ENCODE measurements at places on chromosomes 12 and 14.

GRCh38 chr12:90974286-90974685 lies 19.3 kb upstream of the CCER1 start:
- DNase-seq = no peak

- no peak for DNase-seq
These were observed 21.4 kb downstream of the ITPK1 start for GRCh38 chr14:93094121-93094918.

GRCh38 chr12:101909646-101910045 lies 32.3 kb downstream of the DRAM1 start:
- no peak for DNase-seq

DNA sequence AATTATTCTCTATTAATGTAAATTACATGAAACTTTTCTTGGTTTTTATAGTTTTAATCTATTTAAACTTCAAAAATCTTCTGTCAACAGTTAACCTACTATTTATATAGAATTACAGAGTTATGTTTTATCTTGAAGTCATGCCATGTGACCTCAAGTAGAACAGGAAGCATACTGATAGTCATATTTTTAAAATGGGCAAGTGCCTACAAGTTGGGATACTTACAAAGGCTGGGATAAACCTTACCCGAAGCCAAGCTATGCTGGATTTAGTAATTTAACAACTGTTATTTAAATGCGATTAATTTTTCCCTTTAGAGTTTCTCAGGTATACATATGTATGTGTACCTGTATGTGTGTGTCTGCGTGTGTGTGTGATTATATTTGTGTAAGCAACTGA lies 266.9 kb downstream of the RASSF9 start:
- DNase-seq = no peak

DNA sequence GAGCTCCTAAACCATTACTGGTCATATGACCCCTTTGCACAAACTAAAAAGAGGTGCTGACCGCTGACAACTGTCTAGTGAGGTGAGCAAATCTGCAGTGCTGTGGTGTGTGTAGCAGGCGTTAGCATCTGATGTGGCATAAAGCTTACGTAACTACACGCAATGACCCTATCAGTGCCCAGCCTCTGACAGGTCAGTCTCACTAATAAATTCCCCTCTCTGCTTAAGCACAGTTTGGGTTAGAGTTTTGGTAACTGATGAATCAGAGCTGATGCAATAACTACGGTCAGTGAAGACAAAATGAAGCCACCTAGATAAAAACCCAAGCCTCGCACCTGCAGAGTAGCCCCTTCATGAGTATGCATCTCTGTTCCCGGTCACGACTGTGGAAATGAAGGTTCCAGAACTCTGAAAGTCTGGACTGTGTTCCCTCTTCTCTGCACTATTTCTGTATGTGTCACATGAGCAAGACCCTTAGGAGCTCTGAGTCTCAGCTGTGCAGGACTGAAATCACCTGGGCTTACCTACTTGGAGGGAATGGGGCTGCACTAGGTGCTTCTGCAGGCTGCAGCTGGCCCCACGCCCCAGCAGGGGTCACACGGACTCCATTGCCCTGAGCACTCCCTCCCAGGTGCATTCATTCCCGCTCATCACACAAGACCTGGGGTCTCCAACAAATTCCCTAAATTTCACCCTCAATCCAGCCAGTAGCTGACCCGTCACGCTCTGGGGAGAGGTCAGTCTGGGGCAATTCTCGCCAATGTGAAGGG lies 54.4 kb downstream of the RIMBP2 start:
- no peak for DNase-seq

DNA sequence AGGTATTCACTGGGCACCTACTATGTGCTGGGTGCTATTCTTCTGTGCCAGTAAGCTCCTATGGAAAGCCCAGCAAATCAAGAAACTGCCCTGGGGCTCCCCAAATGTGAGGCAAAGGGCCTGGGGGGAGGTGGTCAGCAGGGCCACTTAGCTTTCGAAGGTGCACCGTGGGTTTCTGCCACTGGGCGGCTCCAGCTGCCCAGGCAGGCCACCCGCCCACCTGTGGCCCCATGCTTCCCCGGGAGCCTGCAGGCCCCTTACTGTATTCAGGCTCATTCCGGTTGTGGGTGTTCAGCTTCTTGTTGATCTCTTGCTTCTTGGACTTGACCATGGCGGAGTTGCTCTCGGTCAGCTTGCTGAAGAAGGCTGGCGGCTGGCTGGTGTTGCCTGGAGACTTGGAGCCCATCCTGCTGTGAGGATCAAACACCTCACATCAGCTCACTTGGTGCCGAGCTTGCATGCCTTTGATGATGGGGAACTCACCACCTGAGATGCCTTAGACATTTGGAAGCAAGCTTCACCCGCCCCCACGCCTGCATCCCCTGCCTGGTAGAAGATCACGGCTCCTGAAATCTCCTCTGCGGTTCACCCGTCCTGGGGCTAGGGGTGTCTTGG lies 37.3 kb downstream of the RFLNA start:
- no peak for DNase-seq

- DNase-seq = no peak
These were observed 5.3 kb downstream of the GYS2 start for GRCh38 chr12:21599143-21599999.

DNA sequence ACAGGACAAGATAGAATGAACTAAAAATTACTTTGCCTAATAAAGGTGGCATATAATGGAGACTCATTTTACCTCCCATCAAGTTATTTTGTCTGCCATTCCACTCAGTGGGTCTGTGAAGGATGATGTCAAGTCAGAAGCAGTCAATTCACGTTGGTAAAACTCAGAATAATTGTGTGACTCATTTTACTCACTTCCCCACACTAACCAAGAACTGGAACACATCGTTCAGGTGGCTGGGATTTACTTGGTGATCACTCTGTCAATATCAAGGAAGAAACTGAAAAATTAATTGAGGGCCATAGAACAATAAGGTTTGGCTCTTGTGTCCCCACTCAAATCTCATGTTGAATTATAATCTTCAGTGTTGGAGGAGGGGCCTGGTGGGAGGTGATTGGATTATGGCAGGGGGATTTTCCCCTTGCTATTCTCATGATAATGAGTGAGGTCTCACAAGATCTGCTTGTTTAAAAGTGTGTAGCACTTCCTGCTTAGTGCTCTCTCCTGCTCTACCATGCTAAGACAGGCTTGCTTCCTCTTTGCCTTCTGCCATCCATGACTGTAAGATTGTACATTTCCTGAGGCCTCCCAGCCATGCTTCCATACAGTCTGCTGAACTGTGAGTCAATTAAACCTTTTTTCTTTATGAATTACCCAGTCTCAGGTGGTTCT lies 35.7 kb upstream of the GTF2A1 start:
- no peak for DNase-seq

DNA sequence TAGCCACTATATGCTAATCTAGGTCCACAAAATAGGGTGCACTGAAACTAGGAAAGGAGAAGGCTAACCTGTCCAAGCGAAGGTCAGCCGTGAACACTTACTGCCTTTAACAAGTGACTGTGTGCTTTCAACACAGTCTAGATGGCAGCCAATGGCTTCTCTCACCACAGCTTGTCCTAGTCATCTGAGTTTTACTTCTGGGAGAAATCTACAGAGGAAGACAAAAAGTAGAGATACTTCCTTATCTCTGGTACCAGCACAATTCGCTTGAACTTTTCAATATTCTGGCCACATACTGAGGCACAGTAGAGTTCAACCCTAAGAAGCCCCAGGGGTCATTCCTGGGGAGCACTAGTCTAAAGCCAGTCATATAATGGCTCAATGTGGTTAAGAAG lies 176.9 kb downstream of the BTG1 start:
- DNase-seq = no peak

GRCh38 chr12:95674631-95675030 lies 115.9 kb downstream of the NTN4 start:
- no peak for DNase-seq

DNA sequence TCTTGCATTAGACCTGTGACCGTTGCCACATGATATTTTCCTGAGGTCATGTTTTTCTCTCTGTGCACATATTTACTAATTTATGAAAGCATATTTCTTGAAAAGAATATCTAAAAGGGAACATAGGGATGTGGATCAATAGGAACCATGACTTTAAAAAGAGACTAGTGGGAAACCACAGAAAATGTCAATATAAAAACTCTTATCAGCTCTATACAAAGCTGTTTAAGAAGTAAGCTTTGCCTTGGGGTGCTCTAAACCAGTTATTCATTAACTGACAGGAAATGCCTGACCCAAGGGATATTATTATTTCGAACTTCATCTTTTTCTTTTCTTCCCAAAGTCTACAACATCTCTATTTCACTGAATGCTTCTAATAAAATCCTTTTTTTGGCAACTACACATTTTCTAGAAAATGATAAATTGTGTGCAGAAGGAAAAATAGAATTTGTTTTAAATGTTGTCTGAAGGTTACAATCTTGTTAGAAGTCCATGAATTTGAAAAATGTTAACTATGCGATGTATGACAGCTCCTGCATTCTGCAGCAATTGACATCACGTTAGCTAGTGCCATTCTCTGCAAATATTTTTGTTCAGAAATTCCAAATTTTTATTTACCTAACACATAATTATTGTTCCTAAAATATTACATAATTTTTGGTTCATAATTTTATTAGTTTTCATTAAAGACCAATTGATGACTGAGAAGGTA lies 345.0 kb downstream of the SLC16A7 start:
- DNase-seq = no peak

DNA sequence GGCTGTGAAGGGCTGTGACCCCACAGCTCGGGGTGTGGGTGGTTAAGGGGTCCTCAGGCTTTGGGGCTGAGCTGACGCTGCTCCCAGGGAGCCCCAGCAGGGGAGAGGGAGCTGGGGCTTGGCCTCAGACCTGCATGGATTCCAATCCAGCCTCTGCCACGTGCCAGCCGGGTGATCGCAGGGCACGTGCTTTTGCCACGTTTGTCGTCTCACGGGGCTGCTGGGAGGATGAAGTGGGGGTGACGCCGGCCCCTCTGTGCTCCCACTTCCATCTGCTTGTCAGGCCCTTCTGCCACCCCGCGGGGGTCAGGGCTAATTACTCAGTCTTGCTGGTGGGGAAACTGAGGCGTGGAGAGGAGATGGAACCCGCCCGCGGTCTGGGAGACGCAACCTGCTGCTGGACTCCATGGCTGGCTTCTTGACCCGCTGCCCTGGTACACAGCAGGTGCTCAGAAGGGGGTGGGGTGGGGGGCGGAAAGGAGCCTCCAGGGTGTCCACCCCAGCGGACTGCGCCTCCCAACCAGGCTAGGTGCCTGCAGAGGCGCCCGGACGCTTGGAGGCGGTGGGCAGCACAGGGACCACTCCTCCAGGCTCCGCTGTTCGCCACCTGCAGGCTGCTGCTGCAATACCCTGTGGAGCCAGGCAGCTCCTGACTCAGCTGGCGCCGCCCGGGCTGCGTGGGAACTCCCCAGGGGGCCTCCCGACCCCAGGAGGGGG lies 36.4 kb upstream of the PRIMA1 start:
- no peak for DNase-seq

- peak; percentile 85 for DNase-seq
These were observed 42.0 kb downstream of the NCOR2 start for GRCh38 chr12:124525455-124525854.

GRCh38 chr12:694734-695503 lies 31.7 kb upstream of the NINJ2 start:
- DNase-seq = no peak

DNA sequence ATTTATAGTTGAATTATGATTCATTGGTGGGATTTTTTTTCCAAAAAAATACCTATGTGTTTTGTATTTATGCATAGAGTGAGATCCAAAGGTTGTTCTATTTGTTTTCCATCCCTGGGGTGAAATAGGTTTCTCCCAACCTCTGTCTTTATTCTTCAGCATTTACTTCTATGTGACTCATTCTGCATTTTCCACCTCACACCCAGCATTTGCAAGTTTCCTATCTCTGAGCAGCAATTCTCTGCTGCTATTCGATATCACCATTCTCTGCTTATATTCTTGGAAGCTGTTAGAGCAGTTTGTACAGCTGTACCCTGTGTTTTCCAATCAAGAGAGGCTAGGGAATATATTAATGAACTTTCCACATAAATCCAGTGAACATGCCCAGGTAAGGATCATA lies 538.9 kb downstream of the SNAPC1 start:
- no peak for DNase-seq

- no peak for DNase-seq
These were observed 19.8 kb downstream of the ZBTB42 start for GRCh38 chr14:104820669-104821228.

DNA sequence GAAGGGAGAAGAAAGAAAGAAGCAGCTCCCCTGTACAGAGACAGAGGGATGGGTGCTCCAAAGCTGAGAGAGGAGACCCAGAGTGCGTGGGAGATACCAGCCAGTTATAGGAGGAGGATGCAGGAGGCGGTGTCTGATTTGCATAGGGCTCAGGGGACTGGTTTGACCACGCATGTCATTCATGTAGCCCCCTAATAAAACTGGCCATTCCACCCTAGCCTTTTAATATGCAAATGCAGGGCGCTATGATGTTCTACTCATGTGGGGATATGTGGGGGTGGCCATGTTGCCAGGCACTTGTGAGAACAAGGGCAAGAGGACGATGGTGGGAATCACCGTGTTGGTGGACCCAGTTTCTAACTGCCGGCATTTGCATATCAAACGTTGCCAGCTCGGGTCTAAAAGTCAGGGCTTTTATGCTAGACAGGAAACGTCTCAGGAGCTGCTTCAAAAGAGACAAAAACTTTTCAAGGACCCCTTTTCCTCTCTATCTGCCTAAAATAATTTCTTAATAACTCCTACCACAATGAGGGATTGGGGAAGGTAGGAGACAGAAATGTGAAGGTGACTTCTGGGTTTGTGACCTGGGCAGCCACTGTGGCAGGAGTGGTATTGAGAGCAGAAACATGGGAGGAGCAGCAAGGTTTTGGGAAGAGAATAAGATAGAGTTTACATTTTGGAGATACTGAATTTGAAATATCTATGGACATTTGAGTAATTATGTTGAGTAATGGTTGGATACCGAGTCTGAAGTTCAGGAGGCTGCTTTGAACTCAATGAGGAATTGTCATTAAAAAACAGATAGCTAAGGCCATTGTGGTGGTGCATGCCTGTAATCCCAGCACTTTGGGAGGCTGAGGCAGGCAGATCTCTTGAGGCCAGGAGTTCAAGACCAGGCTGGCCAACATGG lies 2.2 kb upstream of the ATXN3 start:
- DNase-seq = no peak

DNA sequence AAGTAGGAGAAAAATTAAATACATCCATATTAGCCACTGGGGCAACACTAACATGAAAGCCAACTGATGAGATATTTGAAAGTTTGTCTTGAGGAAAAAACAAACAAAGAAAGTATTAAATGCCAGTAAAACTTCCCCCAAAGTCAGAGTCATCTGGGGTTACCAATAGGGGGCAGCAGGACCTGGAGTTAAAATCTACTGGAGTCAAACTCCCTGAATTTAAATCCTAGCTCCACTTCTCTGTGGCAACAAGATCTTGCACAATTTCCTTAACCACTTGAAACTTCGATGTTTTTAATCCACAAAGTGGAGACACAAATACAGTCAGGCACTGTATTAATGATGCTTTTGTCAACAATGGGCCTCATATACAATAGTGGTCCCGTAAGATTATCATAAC lies 14.4 kb downstream of the PLEKHG7 start:
- DNase-seq = no peak

Data from aorta (tissue), 5 donors.